ENCODE measurements at places on chromosomes 2 and 18. TPM values are rescaled to one million over a fixed set of nuclear protein-coding genes. Genes with fewer than 3 reads are reported as not detected.

- no peak for DNase-seq
- H3K27ac ChIP-seq, result no peak overlapping the region
- no peaks in the 10 kb centered on the region for H3K4me1 ChIP-seq
- H3K4me3 ChIP-seq, result no peak overlapping the region
Measured at GRCh38 chr2:149006883-149007543, 31.5 kb upstream of the LYPD6B start.

GRCh38 chr2:217877866-217878265 lies 124.9 kb downstream of the TNS1 start:
- H3K4me3 ChIP-seq, result no peak overlapping the region
- H3K27me3 ChIP-seq, result no peaks in the 10 kb centered on the region
- no peak for DNase-seq
- no peak overlapping the region for H3K27ac ChIP-seq
- no peaks in the 10 kb centered on the region for H3K36me3 ChIP-seq

NPHP1 gene
- total RNA-seq, result 4.7 TPM

SNRNP200 gene
- 202 TPM for total RNA-seq

ITPRIPL1 gene
- 12.4 TPM for total RNA-seq

Data from HCT116 (cell line).